Activated CD8-positive, alpha-beta memory T cell treated with anti-CD3 and anti-CD28 coated beads for 1 hour (primary cell): ENCODE measurements at places on chromosomes 1 and 21.
A peak's percentile ranks its signal among the peaks of the same experiment; 100 is the strongest.

DNA sequence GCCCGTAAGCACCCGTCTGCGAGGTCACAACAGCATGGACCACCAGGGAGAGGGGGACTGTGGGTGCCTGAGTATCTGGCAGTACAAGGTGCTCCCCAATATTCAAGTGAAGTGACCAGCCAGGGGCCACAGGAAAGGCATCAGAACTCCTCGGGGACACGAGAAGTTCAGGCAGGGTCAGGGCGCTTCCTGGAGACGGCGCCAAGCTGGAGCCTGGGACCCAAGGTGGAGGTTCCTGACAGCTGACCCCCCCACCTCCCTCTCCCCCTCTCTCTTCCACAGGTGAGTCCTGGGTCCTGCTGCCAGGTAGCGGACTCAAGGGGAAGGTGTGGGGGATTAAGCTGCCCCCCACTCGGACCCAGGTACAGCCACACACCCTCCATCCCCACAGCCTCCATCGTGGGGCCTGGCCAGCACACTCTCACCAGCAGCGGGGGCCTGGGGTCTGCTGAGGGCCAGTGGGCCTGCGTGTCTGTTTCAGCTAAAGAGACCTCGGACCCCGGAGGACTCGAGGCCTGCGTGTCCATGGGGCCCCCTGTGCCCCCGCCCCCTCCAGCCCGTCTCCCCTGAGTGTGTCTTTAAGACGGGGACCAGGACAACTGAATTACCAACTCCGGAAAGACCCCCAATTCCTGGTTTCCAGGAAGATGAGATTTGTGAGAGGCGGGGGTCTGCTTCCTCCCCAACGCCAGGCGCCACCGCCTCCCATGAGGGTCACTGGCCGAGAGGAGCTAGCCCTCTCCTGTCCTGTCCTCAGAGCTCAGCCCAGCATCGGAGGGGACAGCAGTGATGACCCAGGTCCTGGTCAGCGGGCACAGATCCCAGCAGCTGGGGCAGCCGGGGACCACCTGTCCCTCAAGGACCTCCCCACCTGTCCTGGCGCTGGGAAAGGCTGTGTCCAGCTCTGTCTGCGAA lies 6.2 kb downstream of the TNFRSF18 start:
- DNase-seq, result no peak

- no peak for DNase-seq
Measured at GRCh38 chr1:53684741-53685140, 54.2 kb downstream of the GLIS1 start.

- peak; percentile 58 for DNase-seq
Measured at GRCh38 chr1:153422450-153423068, 6.2 kb downstream of the S100A7A start.

DNA sequence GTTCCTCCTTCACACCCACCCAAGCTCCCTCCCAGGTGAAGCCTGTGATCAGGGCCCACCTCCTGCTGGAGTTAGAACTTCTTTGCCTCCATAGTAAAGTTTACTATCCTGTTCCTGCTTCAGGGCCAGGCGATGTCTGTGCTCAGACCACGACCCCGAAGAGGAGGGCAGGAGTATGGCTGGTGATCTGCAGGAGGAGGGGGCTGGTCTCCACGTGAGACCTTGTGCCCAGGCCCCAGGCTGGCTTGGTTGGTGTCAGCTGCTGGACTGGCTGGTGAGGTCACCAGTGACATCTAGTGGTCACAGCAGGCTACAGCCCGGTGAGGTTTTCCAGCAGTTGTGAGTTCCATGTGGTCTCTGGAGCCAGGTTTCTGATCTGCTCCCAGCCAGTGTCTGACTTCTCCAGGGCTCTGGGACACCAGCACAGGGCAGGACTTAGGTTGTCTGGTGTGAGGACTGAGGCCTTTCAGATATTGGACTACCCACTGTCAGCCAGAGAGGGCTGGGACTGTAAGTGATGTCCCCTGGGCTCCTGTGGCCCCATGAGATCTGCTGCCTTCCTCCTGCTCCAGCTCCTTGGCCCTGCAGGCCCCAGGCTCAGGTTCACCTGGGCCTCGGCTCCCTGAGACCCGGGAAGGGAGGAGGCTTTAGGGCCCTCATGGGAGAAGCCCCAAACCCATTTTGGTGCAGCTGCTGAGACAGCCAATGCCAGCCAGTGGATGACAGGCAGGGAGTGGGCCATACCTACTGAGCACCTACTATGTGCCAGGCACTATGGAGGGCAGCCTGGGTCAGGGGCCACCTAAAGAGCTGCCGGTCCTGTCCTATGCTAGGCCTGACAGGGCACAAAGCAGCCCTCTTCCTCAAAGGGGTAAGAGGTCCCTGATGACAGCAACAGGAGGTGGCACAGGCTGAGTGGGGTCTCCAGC lies 6.0 kb upstream of the UBL4B start:
- DNase-seq, result peak; percentile 10

DNA sequence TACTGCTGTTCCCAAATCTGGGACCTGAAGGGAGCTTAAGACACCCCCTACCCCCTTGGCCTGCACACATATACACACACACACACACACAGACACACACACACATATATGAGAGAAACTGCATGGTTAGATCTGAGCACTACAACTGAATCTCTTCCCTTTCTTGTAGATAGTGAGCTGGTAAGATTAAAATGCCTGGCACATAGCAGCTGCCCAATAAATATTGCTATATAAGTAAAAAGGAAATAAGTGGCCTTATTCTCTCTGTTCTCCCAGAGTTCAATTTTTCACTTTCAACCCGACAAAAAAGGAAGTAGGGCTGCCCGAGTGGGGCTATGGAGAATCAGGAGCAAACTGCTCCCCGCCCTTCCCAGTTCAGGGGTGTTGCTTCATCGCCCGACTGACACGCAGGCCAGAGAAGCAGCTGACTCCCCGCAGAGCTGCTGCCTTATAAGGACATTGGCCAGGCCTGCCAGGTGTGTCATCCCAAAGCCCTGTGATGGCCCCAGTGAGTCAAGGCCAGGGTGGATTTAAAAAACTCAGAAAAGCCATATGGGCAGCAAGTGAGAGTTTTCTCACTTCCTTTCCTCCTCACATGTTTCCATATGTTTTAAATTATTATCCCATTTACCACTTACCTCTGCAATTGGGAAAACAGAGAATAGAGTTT lies 106.5 kb upstream of the SLC44A3 start:
- no peak for DNase-seq

- DNase-seq, result no peak
Measured at GRCh38 chr1:11431941-11432507, 46.9 kb upstream of the DISP3 start.

GRCh38 chr1:185929776-185930175 lies 195.6 kb downstream of the HMCN1 start:
- no peak for DNase-seq

- DNase-seq, result no peak
Measured at GRCh38 chr1:169885207-169885606, 8.5 kb downstream of the SCYL3 start.

- DNase-seq, result no peak
Measured at GRCh38 chr1:89908672-89909436, 86.1 kb upstream of the ZNF326 start.

- DNase-seq, result no peak
Measured at GRCh38 chr21:29300807-29301138, 2.1 kb downstream of the BACH1 start.

- no peak for DNase-seq
Measured at GRCh38 chr1:112528076-112528475, 19.3 kb downstream of the WNT2B start.

GRCh38 chr1:29502225-29502910 lies 266.0 kb downstream of the PTPRU start:
- DNase-seq, result no peak

GRCh38 chr1:100847361-100848082 lies 47.1 kb downstream of the EXTL2 start:
- DNase-seq, result no peak

- DNase-seq, result no peak
Measured at GRCh38 chr1:155834296-155834926, 22.6 kb downstream of the GON4L start.

- DNase-seq, result no peak
Measured at GRCh38 chr1:246787781-246788513, 63.7 kb downstream of the SCCPDH start.

DNA sequence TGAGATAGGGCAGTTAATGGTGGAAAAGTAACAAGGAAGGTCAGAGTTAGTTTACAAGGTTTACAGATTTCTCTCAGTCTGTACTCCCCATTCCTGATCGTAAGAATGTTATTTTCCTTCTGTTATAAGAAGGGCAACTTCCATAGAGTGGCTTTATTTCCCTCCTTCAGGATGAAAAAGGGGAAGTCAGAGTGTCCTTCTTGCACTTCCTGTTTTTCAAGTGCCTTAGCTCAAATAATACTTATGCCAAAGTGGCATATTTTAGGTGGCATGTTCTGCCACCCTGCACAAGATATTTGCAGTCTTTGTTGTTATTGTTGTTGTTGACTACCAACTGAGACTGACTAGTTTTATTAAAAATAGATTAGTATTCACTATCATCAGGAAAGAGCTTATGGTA lies 730.7 kb upstream of the ADGRL4 start:
- DNase-seq, result no peak

DNA sequence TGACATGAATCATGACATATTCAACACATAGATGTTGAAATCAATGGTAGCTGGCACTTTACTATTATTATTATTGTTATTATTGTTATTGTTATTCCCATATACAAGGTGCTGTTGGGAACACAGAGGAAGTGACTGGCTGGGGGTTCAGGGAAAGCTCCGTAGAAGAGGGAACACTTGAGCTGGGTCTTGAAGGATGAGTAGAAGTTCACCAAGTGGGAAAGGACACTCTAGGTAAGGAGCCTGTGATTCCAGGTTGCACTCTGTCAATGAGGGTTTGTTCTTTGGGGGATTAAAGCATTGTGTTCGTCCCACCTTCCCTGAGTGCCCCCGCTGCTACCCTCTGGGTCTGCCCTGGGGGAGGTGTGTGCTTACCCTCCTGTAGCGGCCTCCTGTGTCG lies 14.1 kb downstream of the ZNF362 start:
- DNase-seq, result no peak

- DNase-seq, result no peak
Measured at GRCh38 chr1:71582673-71583072, 501.8 kb upstream of the ZRANB2 start.
